ENCODE measurements at places on chromosomes 1 and 21.
A peak's percentile ranks its signal among the peaks of the same experiment; 100 is the strongest.

DNA sequence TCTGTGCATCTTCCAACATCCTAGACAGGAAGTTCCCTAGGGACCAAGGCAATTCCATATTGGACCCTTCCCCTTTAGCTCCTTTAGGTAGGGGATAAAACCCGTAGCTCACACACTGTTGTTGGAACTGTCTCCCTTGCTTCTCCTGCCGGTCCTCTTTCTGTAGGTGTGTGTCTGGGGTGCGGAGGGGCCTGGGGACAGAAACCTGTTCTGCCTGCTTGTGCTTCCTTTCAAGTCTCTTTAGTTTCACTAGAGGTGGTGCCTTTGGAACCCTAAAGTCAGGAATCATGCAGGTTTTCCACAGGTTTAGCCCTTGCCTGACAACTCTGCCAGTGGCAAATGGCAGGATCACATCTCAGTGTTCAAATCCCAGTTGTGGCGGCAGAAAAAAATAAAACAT is 74.6 kb upstream of the PTGFRN start:
- no peak for DNase-seq

DNA sequence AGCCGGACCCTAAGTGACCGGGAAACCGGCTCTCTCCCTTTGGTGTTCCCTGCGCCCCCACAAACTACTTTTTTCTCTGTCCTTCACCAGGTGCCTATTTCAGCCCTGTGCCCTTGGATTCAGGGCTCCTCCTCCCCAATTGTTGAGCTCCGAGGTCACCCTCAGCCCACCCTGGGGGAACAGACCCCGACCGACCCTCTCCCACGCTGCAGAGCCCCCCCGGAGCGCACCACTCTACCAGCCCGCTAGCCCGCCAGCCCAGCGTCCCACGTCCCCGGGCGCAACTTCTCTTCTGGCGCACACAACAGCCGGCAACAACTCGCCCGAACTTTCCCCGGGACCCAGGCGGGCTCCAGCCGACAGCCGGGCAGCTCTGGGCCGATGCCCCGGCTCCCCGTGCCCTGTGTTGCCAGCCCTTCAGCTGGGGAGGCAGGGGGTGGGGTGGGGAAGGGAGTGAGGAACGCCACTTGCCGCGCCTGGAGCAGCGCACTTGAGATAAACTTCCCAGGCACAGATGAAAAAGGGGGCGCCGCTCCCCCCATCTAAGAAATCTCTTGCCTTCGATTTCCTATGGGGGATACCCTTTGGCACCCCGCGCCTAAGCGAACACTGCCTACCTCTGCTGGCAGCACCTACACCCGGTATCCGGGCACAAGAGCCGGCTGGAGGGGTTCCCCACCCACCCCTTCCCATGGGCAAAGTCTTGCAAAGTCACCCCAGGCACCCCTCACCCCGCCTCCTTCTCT is 997 bp downstream of the CASZ1 start:
- no peak for DNase-seq

GRCh38 chr1:78987042-78987441 is 19.5 kb downstream of the ADGRL4 start:
- no peak for DNase-seq

DNA sequence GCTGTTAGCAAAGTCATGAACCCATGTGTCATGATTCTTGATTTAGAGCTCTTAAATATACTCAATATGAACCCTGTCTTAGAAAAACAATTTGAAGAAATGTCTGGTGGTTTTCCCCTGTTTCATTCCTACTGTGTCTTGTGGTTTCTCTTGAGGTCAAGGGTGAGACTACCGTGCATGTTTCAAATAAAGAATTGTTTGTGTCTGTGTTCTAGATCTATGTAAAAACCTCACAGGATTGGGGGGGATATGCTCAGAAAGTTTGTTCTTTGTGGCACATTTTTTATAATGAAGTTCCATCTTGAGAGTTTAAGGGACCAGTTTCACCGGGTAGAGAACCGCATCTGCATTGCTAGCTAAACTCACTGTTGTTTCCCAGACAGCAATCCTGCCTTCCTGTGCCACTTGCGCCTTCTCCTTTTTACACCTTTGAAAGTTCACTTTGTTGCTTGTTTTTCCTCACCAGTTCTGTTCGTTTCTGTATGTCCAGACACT is 30.9 kb upstream of the CACYBP start:
- no peak for DNase-seq

DNA sequence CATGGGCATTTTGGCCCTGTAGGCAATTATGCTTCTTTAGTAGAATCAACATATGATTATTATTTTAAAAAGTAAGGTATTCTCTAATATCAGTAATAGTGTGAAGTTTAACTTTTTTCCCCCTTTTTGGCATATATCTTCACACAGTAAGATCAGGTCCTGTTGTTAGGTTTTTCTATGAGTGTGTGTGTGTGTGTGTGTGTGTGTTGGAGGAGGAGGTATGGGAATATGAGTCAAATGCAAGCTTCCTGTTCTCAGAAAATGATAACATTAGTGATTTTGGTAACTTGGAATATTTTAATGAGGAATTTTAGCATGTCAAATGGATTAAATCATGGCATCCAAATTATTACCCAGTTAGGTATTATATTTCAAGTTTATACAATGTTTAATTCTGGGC is 65.8 kb upstream of the BCL10 start:
- no peak for DNase-seq

DNA sequence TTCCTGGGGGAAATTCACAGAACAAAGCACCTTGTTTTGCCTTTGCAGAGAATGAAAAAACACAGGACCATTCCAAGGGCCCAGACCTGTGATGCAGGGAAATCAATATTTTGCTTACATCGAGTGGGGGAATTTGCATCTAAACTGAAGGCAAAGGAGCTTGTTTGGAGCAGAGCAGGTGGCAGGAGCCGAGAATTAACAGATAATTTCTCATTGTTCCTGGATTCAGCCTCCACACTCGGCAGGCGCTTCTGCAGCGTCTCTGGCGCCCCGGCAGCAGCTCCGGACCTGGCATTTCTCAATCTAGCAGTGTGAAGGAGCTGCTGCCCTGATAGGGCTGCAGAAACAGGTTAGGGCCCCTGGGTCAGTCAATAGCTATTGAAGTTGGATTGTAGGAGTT is 2.0 kb upstream of the SYT6 start:
- no peak for DNase-seq

GRCh38 chr21:37553078-37553481 is 186.5 kb downstream of the DYRK1A start:
- no peak for DNase-seq

GRCh38 chr1:154968731-154969130 is 1.8 kb downstream of the SHC1 start:
- peak; percentile 41 for DNase-seq

GRCh38 chr21:26572076-26572701 is 897 bp downstream of the CYYR1 start:
- DNase-seq: no peak

Data from posterior cingulate gyrus (tissue), 11 donors.